ENCODE measurements at places on chromosomes 6 and 20.

DNA sequence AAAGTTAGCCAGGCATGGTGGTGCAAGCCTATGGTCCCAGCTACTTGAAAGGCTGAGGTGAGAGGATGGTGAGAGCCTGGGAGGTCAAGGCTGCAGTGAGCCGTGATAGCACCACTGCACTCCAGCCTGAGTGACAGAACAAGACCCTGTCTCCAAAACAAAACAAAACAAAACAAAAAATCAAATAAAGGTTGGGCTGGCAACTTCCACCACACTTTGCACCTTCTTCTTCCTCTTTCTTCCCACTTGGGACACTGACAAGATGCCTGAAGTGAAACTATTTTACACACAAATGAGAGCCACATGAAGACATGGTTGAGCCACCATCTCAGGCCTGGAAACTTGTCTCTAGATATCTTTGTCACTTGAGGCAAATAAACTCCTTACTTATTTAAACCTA lies 53.8 kb upstream of the CCDC28A start:
- no peak for DNase-seq

DNA sequence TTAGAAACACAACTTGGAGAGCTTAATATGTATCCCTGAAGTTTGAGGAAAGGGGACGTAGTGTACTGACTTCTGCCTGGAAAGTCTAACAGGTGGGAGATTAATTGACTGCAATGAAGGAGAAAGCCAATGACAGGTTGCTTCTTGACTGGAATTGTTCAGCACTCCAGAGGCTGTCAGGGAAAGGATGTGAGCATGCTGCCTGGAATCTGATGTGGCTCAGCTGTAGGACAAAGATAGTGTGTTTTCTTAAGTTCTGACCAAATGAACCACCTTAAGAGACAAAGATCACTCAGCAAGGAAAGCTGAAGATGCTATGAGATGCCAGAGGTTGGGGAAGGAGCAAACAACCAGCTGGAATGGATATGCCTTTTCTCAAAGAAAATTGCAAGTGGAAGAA lies 185.8 kb downstream of the PHF3 start:
- no peak for DNase-seq

DNA sequence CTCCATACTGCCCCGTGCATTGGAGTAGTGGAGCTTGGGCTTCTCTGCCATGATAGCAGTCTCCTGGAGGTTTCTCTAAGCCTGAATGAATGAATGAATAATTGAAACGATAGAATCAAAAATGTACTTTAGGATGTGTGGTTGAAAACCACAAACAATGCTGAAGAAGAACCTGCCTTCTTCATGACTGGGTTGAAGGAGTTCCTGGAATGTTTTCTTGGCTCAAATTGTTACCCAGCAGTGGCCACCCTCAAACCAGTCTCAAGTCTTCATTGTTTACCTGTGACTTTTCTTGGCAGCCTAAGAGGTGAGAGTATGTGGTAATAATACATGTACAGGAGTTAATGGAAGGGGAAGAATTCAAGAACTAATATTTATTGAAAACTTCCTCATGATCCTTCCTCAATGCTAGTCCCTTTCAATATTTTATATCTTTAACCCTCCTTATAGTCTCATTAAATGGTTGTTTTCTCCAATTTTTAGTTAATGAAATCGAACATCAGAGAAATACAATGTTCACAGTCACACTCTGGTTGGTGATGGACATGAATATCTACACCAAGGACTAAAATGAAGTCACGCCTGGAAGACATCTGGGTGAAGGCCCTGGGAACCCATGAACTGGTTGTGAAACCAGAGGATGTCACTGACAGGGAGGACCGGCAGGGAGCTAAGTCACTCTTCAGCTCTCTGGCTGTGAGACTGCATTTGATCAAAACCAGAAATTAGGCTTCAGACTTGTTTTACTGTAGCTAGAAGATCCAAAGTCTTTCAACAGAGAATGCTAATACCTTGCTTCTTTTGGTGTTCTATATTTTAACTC lies at the start of gene GSTA5:
TSS of gene GSTA5 (minus strand) at position 51 of the 823 bp plus-strand sequence.
- no peak for DNase-seq

- no peak for DNase-seq
Observed at GRCh38 chr6:137241481-137242038, 22.4 kb upstream of the IFNGR1 start.

Data from NCI-H2171 treated with DMSO at 0.1 percent for 48 hours (cell line).